ENCODE measurements at places on chromosomes 6 and 20. TPM values are rescaled to one million over a fixed set of nuclear protein-coding genes. Genes with fewer than 3 reads are reported as not detected.

Gene SMPDL3A
- total RNA-seq = 12.8 TPM

Gene TUBB1
- not detected for total RNA-seq

Gene OR2J1
- total RNA-seq = not detected

Gene LAMP5
- 0.86 TPM for total RNA-seq
